ENCODE measurements at places on chromosomes 16 and 17.

GRCh38 chr16:57134982-57135381, 42.6 kb downstream of the CPNE2 start:
- no peak for DNase-seq

DNA sequence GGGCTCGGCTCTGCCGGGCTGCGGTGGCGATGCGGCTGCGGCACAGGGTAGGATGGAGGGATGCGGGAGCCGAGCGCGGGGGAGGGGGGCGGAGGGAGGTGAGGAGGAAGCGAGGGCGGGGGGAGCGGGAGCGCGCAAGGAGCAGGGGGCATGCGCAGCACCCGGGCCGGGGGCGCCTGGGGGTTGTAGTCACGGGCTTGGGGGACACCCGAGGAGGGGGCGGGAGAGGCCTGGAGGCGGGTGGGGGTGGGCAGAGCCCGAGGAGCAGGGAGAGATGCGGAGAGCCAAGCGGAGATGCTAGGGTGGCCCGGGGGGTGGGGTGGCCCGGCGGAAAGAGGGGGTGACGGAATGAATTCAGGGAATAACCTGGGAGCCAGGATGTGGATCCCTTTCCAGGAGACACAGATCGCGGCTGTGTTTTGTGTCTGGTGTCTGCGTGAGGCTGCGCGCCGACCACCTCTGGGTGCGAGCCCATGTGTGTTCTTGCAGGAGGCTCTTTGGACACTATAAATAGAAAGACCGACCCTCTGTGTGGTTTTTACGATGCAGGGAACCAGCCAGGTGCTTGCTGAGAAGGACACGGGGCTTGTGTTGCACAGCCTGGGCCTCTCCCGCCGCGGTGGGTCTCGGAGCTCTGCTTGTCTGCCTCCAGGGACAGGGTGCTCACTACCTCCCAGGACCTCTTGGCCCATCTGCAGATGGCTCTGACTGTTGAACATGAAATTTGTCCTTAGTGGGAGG, at the start of gene STX1B:
Gene STX1B (minus strand): TSS at position 54 of the 741 bp plus-strand sequence. CDS start 242 bp downstream, outside the sequence.
- no peak for DNase-seq

GRCh38 chr17:73841431-73842060, 197.3 kb upstream of the SDK2 start:
- DNase-seq = no peak

DNA sequence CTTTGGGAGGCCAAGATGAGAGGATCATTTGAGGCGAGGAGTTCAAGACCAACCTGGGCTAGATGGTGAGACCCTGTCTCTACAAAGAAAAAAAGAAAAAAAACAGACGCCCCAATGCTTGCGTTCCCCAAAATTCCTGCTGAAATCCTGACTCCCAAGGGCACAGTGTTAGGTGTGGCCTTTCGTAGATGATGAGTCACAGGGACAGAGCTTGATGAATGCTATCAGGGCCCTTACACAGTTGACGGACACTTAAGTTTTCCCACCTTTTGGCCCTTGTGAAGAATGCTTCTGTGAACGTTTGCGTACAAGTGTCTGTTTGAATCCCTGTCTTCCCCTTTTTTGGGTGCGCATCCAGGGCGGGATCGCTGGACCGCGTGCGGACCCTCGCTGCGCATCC, 16.5 kb upstream of the ZNF750 start:
- no peak for DNase-seq

- DNase-seq = no peak
Observed at GRCh38 chr16:9333469-9333868, 242.0 kb downstream of the HAPSTR1 start.

GRCh38 chr17:7442142-7442541, 2.7 kb upstream of the CHRNB1 start:
- DNase-seq = no peak
